Neuronal stem cell (in vitro differentiated cells): ENCODE measurements at places on chromosomes 16 and 17.

DNA sequence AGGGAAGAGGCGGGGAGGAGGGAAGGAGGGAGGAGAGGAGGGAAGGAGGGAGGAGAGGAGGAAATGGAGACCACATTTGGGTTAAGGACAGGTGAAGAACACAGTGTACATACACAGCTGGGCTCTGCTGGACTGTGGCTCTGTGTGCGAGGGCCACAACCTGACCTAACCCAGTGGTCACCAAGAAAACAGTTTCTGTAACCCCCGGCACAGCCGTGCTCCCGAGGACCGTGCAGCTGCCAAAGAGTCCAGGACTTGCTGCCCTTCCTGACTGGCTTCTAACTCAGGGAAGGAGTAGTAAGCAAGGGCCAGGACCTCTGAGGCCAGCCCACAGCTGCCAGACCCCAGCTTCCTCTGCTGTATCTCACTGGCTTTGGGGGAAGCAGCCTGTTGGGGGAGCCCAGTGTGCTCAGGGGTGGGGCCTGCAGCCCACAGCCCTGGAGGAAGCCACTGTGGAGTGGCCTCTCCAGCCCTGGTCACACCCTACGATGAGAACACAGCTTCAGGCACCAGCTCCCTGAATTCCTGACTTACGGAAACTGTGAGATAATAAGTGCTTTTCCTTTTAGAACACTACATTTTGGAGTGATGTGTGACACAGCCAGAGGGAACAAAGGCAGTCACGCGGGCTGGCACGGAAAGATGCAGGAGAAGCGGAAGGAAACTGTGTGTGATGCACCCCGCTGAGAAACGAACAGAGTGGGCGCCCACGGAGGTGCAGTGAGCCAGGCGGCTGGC is 32.3 kb downstream of the SLC7A5 start:
- no peaks in the 10 kb centered on the region for H3K27me3 ChIP-seq
- peaks cover 74% of the 10 kb centered on the region for H3K36me3 ChIP-seq
- no peak overlapping the region for H3K27ac ChIP-seq
- DNase-seq: no peak

DNA sequence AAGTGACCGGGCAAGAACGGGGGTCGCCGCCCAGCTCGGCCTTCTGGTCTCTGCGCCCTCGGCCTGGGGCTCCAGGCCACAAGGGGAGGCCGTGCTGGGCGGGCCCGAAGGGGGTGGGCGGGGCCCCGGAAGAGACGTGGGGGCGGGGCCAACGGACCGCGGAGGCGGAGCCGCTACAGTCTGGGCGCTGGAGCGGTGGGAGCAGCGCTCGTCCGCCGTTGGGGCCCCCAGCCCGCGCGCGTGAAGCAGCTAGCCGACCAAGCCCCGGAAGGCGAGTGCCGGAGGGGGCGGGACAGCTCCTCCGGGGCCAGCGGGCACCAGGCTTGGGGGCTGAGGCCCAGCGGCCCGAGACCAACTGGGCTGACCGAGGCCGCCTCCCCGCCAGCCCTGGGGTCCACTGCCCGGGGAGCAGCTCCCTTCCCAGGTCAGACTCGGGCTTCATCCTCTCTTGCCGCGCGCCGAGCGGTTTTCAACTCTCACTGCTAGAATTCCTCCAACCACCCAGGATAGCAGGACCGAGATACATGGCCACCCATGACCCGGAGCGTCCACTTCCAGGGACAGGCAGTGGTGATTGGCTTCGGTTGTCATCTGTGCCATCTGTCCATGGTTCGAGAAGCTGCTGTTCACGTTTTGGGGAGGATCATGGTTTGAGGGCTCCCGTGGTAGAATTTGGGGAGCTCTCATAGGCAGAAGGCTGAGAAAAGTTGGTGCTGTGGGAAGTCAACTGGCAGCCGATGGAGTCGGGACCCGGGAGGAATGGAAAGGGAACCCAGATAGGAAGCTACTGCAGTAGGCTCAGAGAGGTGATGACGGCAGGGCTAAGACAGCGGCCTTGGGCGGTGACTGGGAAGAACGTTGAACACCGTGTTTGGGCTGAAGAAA is 44.6 kb upstream of the LCMT1 start:
- no peak overlapping the region for H3K27ac ChIP-seq
- H3K4me1 ChIP-seq: peaks cover 10% of the 10 kb centered on the region
- H3K27me3 ChIP-seq: no peaks in the 10 kb centered on the region
- DNase-seq: peak; percentile 80

DNA sequence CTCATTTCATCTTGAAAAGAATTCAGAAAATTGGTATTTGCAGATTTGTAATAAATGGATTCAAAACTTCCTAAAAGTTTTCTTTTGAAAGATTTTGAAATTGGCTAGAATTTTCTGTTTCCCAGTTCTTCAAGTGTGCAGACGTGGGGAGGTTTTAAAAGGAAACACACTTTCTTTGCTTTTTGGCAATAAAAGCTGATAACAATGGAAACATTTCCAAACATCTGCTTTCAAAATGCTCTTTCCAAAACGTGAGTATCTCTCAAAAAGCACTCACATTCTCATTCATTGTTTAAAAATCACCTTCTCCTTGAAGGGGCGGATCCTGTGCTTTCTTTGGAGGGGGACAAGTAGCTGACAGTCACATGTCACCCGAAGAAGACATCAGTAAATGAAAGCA is 8.6 kb upstream of the GSG1L start:
- H3K4me3 ChIP-seq: no peak overlapping the region
- DNase-seq: no peak
- no peaks in the 10 kb centered on the region for H3K36me3 ChIP-seq
- no peaks in the 10 kb centered on the region for H3K4me1 ChIP-seq
- no peaks in the 10 kb centered on the region for H3K27me3 ChIP-seq
- H3K27ac ChIP-seq: no peak overlapping the region

DNA sequence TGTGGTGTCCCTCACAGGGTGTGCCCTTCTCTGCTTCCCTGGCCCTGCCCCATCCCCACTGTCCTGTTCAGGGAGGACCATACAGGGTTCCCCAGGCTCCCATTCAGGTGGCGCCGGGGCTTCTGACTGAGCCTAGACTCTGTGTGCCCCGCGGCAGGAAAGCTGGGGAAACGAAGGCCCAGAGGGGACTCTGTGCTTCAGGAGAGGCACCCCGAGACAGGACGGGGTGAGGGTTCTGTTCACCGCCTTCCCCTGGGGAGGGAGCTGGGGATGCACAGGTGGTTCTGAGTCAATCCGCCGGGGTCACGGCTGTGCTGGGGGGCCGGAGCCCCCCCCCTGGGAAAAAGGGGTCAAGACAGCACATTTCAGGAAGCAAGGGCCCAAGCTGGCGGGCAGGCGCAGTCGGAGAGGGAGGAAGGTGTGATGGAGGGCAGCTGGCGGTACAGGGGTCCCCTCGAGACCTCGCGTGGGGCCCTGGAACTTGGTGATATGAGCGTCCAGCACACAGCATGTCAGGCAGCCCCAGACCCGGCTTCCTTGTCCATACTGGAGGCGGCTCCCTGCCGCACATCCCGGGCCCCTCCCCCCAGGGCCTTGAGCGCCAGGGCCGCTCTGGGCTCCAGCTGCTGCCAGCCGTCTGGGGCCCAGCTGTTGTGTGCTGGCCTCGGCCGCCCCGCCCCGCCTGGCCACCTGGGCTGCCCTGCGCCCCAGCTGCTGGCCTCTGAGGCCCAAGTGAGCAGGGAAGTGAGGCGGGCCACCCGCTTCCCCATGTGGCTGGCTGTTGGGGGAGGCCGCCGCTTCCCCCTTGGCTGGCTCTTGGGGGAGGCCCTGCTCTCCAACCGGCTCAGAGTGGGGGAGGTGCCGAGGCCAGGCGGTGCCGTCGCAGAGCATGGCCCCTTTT is 5.6 kb upstream of the NOTUM start:
- peaks cover 18% of the 10 kb centered on the region for H3K4me1 ChIP-seq
- no peak overlapping the region for H3K4me3 ChIP-seq
- H3K36me3 ChIP-seq: no peaks in the 10 kb centered on the region
- no peak for DNase-seq
- peaks cover 48% of the 10 kb centered on the region for H3K27me3 ChIP-seq

- no peak for DNase-seq
- no peak overlapping the region for H3K4me3 ChIP-seq
- no peaks in the 10 kb centered on the region for H3K27me3 ChIP-seq
- no peak overlapping the region for H3K27ac ChIP-seq
These were observed 15.3 kb downstream of the CREBBP start for GRCh38 chr16:3865241-3865640.

GRCh38 chr17:60327134-60327900 is 64.6 kb downstream of the USP32 start:
- H3K4me1 ChIP-seq: no peaks in the 10 kb centered on the region
- peak overlapping the region; percentile 36 for H3K27ac ChIP-seq
- no peaks in the 10 kb centered on the region for H3K36me3 ChIP-seq
- H3K4me3 ChIP-seq: peak overlapping the region; percentile 46
- DNase-seq: peak; percentile 23

DNA sequence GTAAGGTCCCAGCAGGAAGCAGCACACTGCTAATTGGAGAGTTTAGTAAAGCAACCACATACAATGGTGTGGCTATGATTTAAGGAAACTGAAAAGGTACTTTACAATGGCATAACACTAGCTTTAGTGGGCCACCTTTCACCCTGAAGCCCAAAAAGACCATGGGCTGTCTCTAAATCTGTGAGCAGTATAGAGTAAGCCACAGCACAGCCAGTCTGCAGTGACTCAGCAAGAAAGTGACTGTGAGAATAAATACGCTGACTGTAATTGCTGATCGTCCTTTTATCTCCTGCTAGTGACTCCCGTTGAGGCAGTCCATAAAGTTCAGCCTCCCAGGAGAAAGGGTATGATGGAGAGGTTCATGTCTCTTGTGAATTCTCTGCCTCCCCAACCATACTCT is 679.8 kb upstream of the KIF2B start:
- no peaks in the 10 kb centered on the region for H3K27me3 ChIP-seq
- H3K4me1 ChIP-seq: no peaks in the 10 kb centered on the region
- no peaks in the 10 kb centered on the region for H3K36me3 ChIP-seq
- no peak for DNase-seq

GRCh38 chr16:12043953-12044352 is 67.4 kb downstream of the SNX29 start:
- no peak for DNase-seq
- H3K36me3 ChIP-seq: no peaks in the 10 kb centered on the region
- H3K27ac ChIP-seq: no peak overlapping the region
- no peaks in the 10 kb centered on the region for H3K27me3 ChIP-seq

DNA sequence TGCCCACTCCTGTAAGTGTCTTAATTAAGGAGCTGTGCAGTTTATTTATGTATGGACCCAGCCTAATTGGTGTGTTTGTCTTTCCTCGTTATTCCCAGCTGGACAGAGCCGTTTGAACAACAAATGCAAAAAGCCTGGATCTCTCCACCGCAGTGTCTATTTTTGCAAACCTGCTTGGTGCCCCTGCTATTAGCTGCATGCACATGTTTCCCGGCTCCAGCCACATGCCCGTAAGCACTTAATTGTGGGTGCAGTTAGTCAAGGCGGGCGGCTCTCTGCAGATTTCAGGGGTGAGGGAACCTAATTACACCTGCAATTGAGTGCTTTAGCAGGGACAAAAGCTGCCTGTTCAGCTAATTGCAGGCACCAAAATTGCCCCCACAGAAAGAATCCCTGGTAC is 74.0 kb upstream of the GSE1 start:
- H3K27ac ChIP-seq: no peak overlapping the region
- H3K4me3 ChIP-seq: no peak overlapping the region
- no peaks in the 10 kb centered on the region for H3K27me3 ChIP-seq

DNA sequence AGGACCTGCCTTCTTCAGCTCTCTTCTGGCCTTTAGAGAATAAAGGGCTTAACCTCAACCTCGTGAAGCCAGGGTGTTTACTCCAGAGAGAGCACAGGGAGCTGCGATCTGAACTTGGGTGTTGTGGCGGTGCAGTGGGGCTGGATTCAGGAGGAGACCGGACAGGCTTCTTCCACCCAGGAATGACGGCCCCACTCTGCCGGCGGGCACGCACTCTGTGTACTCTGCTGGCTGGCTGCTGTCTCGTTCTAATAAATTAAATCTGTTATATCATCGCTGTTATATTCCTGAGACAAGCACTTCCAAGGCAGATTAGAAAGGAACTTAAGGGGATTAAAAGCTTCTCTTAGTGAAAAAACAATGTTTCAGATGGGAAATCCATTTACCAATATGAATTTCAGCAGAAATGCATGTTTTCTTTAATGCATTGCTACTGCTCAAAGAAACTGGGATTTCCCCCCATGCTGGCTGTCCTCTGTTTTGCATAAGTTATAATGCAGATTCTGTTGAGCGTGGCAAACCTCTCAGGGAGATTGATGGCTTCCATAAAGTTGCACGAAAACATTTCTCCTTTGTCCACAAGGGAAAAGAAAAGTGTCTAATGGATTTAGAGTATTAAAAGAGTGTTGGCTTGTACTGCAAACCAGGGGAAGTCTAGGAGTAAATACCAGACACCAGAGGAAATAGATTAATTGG is 168.6 kb upstream of the IRX3 start:
- H3K27me3 ChIP-seq: no peaks in the 10 kb centered on the region
- H3K4me3 ChIP-seq: no peak overlapping the region
- no peak overlapping the region for H3K27ac ChIP-seq
- DNase-seq: no peak
- H3K4me1 ChIP-seq: peaks cover 6% of the 10 kb centered on the region
- no peaks in the 10 kb centered on the region for H3K36me3 ChIP-seq

GRCh38 chr17:51860954-51861561 is 297.5 kb downstream of the CA10 start:
- H3K36me3 ChIP-seq: no peaks in the 10 kb centered on the region
- no peak overlapping the region for H3K27ac ChIP-seq
- H3K4me1 ChIP-seq: no peaks in the 10 kb centered on the region
- no peak overlapping the region for H3K4me3 ChIP-seq

GRCh38 chr16:74909665-74910064 is 75.3 kb downstream of the WDR59 start:
- no peaks in the 10 kb centered on the region for H3K4me1 ChIP-seq
- H3K4me3 ChIP-seq: no peak overlapping the region
- H3K27ac ChIP-seq: no peak overlapping the region
- no peaks in the 10 kb centered on the region for H3K27me3 ChIP-seq
- peaks cover 87% of the 10 kb centered on the region for H3K36me3 ChIP-seq
- no peak for DNase-seq

DNA sequence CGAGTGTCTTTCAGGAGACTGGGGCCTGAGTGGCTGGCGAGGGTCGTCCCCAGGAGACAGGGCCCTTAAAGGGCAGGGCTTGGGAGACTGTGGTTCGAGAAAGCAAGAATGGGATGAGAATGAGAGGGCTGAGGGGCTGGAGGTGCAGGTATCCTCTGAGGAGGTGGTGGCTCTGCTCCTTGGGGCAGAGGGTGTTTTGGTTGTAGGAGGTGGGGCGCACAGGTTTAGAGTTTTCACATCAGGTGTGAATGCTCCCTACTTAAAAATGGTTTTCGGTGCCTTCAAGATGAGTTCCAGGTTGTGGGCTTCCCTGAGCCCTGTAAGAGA is 430 bp downstream of the BCAS3 start:
- no peaks in the 10 kb centered on the region for H3K36me3 ChIP-seq
- H3K4me3 ChIP-seq: peak overlapping the region; percentile 85
- no peaks in the 10 kb centered on the region for H3K4me1 ChIP-seq
